ENCODE measurements at places on chromosomes 1 and 21.

DNA sequence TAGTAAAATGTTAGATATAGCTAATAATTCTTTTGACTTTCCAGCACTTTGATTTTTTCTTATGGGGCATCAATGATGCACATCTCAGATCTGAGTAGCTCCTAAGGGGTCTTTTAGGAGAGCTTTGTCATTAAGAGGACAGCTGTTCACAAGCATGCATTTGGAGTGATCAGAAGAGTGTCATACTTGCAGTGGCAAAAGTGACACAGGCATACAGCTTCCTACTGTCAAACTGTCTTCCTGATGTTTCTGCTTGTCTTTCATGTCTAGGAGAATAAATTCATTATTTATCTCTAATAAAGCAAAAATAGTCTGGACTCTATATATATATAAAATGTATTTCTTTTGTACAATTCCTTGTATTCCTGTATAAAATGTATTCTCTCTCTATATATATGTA is 273.0 kb downstream of the PAPPA2 start:
- no peak for DNase-seq

GRCh38 chr1:208219659-208220282 is 24.4 kb downstream of the PLXNA2 start:
- no peak for DNase-seq

DNA sequence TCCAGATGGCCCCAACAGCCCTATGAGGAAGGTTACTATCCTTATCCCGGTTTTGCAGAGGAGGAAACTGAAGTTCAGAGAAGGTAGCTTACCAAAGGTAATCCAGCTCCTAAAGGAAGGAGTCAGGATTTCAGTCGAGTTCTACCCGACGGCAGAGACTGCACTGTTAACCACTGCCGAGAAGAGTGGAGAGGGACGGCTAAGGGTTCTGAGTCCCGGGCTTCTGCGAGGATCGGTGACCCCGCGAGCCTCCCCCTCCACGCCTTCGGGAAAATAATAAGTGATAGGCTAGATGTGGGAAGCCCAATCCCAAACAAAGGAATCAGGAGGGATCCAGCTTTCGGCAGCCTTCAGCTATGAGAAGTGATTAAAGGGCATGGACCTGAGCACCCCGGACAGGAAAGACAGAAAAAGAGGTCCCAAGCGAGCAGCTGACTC is 587 bp downstream of the TMEM53 start:
- DNase-seq = no peak

GRCh38 chr1:228944935-228945371 is 209.7 kb downstream of the RHOU start:
- DNase-seq = no peak

GRCh38 chr1:107795441-107795840 is 169.5 kb downstream of the VAV3 start:
- DNase-seq = no peak
